ENCODE measurements at places on chromosomes 6 and 20. TPM values are rescaled to one million over a fixed set of nuclear protein-coding genes. Genes with fewer than 3 reads are reported as not detected.

The EDN1 gene
- 0.46 TPM for total RNA-seq

- DNase-seq, result no peak
Observed at GRCh38 chr6:94417363-94417762, 998.0 kb upstream of the EPHA7 start.

- DNase-seq, result no peak
Observed at GRCh38 chr6:143970456-143971218, 37.4 kb downstream of the PLAGL1 start.

DNA sequence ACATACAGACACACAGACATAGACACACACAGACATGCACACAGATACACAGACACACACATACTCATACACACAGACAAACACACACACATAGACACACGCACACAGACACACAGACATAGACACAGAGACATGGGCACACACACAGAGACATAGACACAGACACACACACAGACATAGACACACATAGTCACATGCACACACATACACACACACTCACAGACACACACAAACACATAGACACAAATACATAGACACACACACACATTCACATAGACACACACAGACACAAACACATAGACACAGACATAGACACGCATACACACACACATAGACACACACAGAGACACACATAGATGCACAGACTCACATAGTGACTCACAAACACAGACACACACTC is 13.5 kb downstream of the FOXF2 start:
- no peak for DNase-seq
